NCI-H748 treated with DMSO at 0.1 percent for 48 hours (cell line): ENCODE measurements at places on chromosomes 5 and 9.
A peak's percentile ranks its signal among the peaks of the same experiment; 100 is the strongest.

- peak; percentile 32 for DNase-seq
Measured at GRCh38 chr5:115069087-115069968, 100.4 kb downstream of the TRIM36 start.

DNA sequence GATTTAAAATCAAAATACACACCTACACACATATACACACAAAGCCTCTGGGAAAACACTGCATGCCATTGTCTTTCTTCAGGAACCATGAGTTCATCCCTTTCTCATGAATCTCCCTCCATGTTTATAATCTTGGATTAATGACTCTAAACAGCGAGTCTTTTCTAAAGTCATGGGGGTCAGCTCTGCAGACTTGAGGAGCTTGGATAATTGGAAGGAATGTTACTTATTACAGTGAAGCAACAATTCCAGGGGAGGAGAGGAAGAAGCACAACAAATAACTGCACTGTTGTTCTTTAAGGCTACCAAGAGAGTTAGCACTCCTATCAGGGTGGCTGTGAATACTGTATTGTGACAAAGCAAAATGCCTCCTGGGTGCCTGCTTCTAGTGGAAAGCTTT, 444.7 kb downstream of the ANXA1 start:
- no peak for DNase-seq

- no peak for DNase-seq
Measured at GRCh38 chr9:28249424-28249823, 676.1 kb upstream of the C9orf72 start.

GRCh38 chr9:129177443-129177790, 644 bp downstream of the IER5L start:
- DNase-seq: no peak

DNA sequence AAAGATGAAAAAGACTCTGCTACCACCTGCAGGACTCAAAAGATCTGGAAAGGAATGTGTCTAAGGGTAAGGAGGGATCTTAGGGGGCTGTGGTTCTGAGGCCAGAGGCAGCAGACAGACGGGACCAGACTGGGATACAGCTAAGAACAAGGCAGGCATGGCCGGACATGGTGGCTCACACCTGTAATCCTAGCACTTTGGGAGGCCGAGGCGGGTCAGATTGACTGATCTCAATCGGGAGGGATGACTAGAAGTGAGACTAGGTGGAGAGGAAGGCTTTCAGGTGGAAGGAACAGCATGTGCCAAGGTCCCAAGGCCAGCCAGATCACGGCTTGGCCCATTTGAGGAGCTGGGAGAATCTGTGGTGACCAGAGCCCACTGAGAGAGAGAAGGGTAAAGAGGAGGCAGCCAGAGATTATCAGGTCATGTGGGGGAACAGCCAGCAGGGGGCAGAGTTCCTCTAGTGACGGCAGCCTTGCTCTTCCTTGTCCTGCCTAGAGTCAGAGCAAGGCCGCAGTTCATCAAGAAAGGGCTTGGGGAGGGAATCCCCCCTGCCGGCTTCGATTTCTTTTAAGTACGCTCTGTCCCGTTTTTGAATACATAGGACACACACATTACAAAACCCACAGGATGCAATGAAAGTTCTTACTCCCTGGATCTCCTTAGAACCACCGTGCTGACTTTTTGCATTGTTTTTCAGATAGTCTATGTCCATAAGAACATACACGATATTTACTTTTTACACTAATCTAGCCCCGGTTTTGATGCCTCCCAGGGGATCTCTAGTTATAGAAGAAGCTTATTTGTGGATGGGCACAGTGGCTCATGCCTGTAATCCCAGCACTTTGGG, 2.6 kb upstream of the OLFML2A start:
- peak; percentile 53 for DNase-seq

DNA sequence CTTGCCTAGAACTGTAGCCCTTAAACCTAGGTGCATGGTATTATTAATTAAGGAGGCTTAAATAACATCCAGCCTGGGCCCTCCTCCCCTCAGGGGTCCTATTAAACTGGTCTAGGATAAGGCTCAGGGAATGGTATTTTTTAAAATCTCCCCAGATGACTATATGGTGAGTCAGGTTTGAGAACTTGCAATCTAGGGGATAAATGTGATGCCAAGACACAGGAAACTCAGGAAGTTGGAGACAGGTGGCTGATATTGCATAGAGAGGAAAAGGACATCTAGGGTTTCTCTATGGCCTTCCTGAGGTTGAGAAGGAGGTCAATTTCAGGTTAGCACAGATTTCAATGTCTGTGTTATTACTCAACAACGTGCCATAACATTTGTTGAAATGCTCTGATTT, 581.0 kb downstream of the TLE1 start:
- no peak for DNase-seq

GRCh38 chr9:134971196-134971595, 53.5 kb upstream of the FCN1 start:
- no peak for DNase-seq

- no peak for DNase-seq
Measured at GRCh38 chr5:132060501-132061161, at the start of gene IL3. TSS of gene IL3 (plus strand) at chr5:132060655. CDS start at chr5:132060707, 52 bp downstream.

GRCh38 chr9:30075022-30075421, 2309.4 kb upstream of the ACO1 start:
- DNase-seq: no peak

GRCh38 chr9:124271660-124272059, 13.9 kb downstream of the NEK6 start:
- no peak for DNase-seq

DNA sequence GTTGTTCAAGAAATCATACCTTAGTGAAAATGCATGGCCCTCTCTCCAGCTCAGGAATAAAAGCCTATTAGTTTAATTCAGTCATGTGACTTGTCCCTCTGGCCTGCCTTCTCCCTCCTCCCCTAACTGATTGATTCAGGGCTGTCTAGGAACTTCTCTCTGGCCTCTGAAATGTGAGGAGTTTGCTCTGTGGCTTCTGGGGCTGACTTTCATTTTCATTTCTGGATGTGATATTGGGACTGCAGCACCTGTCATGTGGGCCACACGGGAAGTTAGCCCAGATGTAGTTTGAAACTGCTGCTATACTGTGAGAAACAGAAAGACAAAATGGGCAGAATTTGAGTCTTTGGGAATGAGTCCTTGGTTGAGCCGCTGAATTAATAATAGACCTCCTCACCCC, 44.8 kb downstream of the PARP8 start:
- no peak for DNase-seq

DNA sequence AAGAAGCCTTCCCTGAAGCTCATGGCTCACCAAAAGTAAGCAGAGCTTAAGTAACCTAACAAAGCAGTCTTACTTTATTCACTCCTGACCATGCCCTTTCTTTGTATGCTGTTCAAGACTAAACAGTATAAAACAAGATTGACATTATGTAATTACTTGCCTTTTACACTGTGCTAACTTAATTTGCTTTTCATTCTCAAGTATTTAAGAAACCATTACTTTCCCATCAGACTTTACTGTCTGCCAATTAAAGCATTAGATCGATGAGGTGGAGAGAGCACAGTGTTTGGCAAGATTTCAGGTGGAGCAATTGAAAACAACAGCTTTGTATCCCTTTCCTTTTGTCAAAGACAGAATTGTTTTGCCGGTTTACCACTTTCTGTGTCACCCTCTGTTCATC, 98.2 kb downstream of the RORB start:
- DNase-seq: no peak

DNA sequence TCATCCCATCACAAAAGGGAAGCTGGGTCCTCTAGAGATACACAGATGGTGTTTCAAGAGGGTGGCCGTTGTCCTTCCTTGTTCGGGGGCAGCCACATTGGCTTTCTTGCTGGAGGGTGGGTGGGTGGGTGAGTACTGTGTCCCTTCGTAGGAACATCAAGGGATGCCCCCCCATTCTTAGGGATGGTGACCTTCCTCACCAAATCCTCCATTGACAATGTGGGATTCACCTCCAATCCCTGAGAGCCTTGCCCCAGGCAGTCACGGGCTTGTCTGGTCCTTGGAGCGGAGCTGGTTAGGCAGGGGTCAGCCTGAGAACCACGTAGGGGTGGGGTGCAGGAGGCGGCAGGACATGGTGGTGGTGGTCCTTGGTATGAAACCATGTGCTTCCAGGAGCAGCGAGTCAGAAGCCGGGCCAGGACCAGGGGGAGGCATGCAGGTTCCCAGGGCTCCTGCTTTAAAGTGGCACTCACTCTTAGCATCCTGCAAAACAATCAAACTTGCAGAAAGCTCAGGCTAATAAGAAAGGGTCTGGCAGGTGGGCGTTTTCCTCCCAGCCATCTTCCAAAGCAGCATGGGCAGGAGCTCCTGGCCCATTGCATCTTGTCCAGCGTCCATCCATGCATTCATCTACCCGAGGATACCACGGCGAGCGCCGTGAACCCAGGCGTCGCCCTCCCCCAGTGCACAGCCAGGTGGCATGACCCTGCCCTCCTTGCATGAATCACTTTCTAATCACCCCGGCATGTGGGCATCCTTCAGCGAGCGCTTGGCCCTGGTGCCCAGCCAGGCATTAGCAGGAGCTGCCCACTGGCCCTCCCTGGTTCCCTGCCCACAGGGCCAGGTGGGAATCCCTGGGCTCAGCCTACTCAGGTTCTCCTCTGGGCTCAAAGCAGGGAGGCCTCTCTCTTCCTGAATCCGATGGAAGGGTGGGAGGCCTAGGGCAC, 76.4 kb downstream of the NTNG2 start:
- DNase-seq: no peak

GRCh38 chr9:135018306-135018915, 69.1 kb upstream of the OLFM1 start:
- no peak for DNase-seq

DNA sequence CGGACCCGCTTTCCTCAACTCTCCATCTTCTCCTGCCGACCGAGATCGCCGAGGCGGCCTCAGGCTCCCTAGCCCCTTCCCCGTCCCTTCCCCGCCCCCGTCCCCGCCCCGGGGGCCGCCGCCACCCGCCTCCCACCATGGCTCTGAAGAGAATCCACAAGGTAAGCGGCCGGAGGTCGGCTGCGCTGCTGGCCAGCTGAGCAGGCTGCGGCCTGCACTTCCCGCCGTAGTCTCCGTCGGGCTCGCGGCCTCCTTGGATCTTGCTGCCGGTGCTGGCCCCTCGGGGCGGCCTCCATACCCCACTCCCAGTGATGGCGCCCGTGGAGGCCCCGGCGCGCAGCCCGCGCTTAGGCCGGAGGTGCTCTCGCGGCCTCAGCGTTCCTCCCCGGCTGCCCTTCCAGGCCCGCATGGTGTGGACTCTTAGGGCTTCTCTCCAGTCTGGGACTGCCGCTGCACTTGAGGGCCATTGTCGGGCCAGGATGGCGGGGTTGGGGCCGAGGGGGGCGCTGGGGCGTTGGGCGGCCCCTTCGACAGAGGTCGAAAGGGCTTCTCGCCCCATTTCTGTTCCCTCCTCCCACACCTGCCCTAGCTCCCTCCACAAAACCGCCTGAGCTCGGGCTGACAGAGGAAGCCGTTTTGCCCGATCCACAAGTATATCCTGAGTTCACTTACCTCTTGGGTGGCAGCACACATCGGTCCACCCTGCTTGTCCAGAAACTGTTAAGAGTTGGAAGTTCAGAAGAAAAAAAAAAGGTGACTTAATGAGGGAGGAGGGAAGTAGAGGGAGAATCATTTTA, 714 bp downstream of the UBE2D2 start:
- peak; percentile 40 for DNase-seq

DNA sequence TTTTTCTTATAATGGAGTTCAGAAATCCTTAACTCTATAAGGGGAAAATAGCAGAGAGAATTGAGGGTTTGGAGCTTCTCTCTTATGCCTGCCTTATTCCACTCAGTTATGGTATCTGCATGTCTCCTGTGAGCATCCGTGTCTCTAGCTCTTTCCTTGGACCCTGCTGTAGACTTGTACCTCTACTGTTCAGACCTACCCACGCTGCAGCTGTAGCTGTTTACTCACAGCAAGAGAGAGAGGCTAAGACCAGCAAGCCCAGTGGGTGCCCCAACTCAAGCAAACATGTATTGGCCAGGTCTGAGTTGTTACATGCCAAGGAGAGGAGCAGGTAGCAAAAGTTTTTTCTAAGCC, 7.1 kb upstream of the PCSK1 start:
- DNase-seq: no peak

DNA sequence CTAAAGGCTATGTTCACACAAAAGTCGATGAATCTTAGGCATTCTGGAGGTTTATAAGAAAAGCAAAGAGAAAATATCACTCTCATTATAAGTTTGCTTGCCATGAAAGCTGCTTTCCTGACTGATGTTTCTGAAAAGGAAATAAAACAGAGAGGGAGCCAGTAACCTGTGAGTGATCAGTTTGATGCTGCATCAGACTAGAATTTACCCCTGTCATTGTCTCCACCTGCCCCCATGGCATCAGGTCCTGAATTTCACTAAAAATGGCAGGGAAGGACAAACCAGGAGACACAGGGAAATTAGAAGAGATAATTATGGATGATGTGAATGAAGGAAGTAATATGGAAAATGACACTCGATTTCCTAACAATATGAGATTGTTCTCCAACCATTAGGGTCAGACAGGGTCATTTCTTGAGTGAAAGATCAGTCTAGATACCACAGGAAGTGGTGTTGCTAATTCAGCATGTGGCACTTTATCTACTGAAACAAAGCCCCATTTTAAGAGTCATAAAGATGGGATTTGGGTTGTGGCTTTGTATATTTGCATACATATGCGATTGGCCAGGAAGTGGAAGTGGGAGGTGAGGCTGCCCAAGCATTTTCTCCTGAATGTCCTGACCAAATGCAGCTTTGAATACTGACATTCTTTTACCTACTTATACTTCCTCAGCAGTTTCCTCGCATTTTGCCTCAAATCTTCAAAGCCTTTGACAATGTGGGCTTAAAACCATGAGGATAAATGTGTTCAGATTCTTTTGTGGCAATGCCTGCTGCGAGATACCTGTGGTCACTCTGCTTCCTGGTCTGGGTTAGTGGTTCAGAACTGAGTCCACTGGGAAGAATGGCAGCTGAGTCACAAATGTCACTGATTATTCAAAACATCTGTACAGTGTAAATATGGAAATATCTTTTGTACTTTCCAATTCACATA, 29.7 kb downstream of the MEGF10 start:
- no peak for DNase-seq

DNA sequence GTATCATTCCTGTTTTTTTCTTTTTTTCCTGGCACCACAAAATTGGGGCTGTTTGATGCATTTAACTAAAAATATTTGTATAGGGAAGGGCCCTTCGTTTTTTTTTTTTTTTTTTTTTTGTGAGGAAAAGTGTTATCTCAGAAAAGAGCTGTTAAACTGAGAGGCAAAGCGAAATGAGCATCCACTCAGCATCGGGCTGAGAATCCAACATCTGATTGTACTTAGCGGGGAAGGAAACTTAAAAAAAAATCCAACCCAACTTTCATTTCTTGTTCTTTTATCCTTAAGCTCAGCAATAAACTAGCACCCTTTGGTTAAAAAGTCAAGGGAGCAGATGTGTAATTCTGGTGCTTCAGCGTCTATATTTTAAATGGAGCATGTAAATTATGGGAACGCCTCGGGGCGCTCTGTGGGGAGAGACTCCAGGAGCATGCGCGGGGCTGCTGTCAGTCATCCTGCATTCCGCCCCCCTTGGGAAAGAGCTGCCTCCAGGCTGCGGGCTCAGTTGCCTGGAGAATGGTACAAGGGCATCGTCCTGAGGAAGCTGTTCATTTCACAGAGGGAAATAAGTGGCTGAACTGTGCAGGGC, 33.3 kb downstream of the DMRT2 start:
- peak; percentile 54 for DNase-seq

- peak; percentile 13 for DNase-seq
Measured at GRCh38 chr5:170570476-170570875, 66.7 kb downstream of the KCNIP1 start.

- no peak for DNase-seq
Measured at GRCh38 chr9:93270976-93271375, 87.0 kb downstream of the WNK2 start.

GRCh38 chr9:138033950-138034349, 156.4 kb downstream of the CACNA1B start:
- no peak for DNase-seq
